ENCODE measurements at places on chromosomes 7 and 10.

- no peak for DNase-seq
Observed at GRCh38 chr10:127009366-127009765, 104.1 kb downstream of the DOCK1 start.

DNA sequence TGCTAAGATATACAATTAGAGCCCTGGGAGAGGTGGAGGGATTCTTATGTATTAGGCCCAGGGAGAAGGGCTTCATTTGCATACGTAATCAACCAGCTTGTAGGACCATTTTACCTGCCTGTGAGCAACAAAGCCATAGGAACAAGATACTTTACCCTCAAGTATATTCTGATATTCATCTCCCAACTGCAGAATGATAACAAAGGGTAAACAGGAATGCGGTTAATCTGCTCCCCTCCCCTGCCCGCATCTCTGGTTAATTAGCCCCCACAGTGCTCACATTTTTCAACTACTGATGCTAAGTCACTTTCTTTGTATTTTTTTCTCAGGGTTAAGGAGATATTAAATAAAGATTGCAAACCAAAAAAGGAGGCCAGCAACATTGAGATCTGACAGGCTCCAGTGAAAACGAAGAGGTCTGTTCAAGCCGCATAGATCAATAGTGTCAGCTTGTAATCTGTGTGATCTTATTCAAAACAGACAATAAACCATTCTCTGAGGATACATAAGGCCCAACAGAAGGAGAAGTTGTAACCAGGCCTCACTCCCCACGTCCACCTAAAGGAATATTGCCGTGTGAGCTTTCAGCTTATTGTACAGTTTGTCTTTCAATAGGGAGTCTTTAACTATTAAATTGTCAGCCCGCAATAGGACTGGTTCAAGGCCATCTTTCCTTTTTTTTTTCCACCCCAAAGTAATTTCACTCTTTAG lies 203.4 kb downstream of the RAPGEF5 start:
- no peak for DNase-seq

- DNase-seq: no peak
Observed at GRCh38 chr10:107480781-107481180, 316.3 kb upstream of the SORCS1 start.

- no peak for DNase-seq
Observed at GRCh38 chr10:124997771-124998623, 56.1 kb downstream of the ZRANB1 start.

DNA sequence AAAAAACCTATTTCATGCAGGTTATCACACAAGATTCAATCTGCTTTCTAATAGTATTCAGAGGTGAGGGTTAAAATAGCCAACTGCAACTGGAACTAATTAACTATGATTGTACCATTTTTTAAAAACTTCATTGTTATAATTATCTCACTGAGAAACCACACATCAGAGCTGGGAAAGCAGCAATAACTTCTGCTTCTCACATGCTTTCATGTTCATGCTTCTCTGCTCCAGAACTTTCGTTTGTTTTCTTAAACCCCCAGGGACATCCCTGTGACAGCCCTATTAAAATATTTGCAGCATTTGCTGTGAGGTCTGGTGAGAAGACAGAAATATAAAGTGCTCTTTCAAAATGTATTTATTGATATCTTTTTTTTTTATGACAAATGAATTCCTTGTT lies 389.0 kb upstream of the SORCS1 start:
- DNase-seq: no peak

- DNase-seq: no peak
Observed at GRCh38 chr7:44153948-44154335, 12.8 kb upstream of the MYL7 start.

DNA sequence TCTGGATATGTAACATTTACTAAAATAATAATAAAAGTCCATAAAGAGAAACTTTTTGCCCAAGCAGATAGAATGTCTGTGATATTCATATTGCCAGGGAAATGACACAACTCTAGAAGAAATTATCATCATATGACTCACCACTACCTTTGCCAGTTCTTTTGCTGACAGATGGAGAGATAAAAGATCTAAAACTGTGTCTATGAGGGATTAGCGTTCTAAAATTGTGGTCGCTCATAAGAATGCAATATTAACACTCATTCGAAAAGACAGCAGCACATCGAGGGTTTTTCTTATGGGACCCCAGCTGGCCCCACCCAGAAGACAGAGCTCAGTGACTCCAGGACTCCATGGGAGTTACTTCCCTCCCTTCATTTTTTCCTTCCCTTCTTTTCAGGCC lies 16.6 kb upstream of the LANCL2 start:
- DNase-seq: no peak

GRCh38 chr10:102675666-102676533 lies 31.6 kb downstream of the TRIM8 start:
- DNase-seq: no peak

- no peak for DNase-seq
Observed at GRCh38 chr7:50145801-50146338, 52.8 kb upstream of the ZPBP start.

DNA sequence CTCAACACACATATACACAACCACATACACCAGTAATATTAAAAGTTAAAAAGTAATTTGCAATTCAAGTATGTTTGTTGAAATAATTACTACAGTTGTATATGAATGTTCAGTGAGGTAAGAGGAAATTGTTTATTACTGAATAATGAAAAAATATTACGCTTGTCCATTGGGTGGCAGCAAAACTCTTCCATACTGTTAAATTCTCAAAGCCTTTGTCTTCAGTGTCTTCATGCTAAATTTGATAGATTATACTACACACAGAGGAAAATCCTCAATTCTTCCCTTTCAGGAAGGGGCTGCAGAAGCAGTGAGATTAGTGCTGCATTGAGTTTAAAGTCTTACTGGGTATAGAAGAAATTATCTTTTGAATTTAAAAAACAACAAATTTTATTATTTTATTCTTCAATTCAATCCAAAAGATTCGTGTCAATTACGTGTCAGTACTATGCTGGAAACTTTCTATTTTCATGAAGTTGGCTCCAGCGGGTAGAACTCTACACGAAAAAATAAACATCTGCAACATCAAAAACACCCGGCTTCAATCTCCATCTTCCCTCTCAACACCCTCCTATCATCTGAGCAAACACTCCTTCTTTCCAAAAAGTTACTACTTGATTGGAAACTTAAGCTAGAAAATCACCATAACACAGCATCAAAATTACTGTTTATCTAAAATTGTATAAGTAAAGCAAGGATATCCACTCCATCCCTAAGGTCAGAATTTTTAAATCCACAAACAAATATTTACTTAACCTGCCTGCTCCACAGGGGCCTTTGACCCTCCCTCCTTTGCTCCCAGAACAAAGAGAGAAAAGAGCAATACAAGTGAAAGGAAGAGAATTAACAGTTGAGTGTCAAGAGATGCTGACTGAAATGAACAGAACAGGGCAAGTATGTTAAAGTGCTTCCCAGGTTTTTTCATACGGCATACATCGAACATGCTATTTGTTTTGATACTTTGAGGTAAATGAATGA lies 37.0 kb upstream of the TES start:
- DNase-seq: no peak

DNA sequence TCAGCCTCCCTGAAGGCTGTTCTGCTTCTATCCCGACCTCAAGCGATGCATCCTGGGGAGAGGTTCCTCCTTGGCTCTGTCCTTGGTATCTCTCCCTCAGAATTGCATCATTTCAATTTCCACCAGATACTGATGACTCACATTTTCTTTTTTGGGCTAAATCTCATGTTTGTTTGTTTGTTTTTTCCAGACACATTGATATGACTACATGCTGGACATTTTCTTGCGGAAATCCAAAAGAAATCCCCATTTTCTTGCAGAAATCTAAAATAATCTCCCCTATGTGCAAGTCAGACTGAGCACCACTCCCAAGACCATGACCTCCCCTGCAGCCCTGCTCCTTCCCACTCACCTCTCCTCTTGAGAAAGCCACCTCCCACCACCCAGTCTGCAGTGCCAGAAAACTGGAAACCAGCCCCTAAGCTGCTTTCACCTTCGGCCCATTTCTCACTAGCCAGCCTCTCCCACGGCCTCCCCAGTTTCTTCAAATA lies 260.2 kb upstream of the PRKCQ start:
- DNase-seq: no peak

GRCh38 chr7:151439855-151440798 lies at the start of gene CRYGN:
CRYGN (minus strand) TSS chr7:151440141; CDS start chr7:151439917, 224 bp downstream.
- no peak for DNase-seq

DNA sequence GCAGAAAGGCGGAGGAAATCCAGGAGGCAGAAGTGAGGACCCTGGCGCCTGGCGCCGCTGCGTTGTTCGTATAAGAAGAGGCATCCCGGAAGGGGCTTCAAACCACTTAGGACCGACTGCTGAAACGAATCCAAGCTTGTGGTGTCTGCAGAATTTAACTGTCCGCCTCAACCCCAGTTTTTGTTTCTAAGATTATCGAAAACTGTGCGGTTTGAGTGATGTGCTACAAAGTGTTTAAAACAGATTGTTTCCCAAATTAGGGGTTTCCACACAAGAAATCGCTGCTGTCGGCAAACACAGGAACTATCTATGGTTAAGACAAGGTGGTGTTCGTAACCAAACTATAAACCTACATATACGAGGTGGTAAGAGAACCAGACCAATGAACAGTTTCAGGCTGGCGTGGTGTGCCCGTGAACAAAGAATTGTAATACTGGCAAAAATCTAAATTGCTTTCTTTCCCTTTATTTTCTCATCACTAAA lies 835 bp upstream of the DGKI start:
- DNase-seq: no peak

DNA sequence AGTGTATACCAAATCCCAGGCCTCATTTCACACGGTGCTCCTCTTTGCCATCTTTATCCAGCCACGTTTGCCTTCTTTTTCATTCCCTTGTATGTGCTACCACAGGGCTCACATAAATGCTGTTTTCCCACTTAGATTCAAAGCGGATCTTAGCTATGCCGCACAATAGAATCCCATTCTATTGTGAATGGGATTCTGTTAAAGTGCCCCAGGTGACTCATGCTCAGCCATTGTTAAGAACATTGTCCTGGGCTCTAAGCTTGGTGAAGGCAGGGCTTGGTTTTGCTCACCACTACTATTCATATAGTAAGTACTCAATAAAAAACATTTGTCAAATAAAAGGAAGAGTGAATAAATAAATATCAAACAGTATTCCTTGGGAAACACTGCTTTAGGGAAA lies 72.3 kb upstream of the PHYHIPL start:
- DNase-seq: no peak

DNA sequence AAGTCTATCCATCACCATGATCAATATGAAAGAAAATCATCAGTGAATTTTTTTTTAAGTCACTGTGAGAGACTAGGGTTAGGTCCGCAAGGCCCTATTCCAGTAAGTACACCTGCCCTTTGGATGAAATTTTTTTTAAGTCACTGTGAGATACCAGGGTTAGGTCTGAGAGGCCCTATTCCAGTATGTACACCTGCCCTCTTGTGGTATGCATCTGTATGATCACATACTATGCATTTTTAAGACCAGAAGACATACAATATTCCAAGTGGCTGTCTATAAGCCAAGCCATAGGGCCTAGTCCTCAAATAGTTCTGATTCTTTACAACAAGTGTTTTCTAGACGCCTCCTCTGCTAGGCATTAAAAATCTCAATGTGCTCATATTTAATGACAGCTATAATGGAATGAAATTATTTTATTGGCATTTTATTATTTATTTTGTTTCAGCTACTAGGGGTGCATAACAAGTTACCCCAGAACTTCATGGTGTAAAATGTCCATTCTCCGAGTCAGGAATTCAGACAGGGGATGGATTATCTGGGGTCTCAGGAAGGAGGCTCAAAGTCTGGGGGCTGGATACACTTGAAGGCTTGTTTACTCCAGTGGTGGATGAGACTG lies 53.1 kb downstream of the TEX36 start:
- DNase-seq: no peak

DNA sequence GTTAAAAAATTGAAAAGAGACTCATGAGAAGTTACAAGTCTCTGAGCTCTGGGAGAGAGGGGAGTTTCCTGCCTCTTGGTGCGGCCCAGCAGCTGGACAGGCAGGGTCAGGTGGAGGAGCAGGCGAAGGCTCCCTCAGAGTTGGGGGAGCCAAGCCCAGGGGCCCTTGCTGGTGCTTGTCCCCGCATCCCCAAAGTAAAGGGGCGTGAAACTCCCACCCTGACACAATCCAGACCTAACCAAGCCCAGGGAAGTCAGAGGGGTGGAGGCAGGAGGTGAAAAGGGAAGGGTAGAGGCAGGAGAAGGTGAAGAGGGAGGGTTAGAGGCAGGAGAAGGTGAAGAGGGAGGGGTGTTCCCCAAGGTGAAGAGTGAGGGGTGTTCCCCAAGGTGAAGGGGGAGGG lies 322.8 kb downstream of the GLRX3 start:
- no peak for DNase-seq

All from activated CD4-positive, alpha-beta memory T cell treated with anti-CD3 and anti-CD28 coated beads, Interleukin-2, amount 10 ng/mL, durations not matched to agents 7 days and 5 days (primary cell).